ENCODE measurements at places on chromosomes 4 and X.

- H3K4me3 ChIP-seq: no peak overlapping the region
- no peaks in the 10 kb centered on the region for H3K27me3 ChIP-seq
- no peak overlapping the region for H3K27ac ChIP-seq
- no peaks in the 10 kb centered on the region for H3K4me1 ChIP-seq
- H3K36me3 ChIP-seq: no peaks in the 10 kb centered on the region
- no peak for DNase-seq
Measured at GRCh38 chr4:120622601-120623000, 299.9 kb downstream of the PRDM5 start.

GRCh38 chr4:10144479-10144878, 27.9 kb upstream of the WDR1 start:
- DNase-seq: no peak
- no peak overlapping the region for H3K4me3 ChIP-seq
- no peaks in the 10 kb centered on the region for H3K36me3 ChIP-seq
- no peaks in the 10 kb centered on the region for H3K4me1 ChIP-seq

DNA sequence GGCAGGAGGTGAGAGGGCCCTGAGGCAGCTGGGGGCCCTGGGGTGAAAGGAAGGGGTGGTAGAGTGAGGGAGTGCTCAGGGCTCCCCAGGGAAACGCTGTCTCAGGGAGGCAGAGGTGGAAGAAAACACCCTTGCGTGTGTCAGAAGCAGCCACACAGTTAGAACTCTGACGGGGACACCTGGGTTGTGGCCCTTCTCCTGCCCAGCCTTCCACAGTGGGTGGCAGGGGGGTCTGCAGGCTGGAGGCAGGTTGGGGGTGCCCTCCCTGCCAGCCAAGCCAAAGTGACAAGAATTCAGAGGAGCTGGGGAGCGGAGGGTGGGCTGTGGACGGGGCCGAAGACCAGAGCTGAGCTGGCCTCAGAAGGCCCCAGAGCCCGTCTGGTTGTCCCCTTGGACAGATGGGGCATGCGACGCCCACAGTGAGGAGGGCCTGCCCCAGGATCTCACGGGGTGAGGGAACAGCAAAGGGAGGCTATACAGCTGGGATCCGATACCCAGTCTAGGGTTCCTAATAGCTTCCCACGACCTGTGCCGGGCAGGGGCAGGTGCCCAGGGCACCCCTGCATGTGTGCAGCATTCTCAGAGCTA, 105.2 kb upstream of the ADRA2C start:
- H3K4me3 ChIP-seq: no peak overlapping the region
- no peaks in the 10 kb centered on the region for H3K4me1 ChIP-seq
- no peaks in the 10 kb centered on the region for H3K27me3 ChIP-seq
- no peak overlapping the region for H3K27ac ChIP-seq
- DNase-seq: no peak

GRCh38 chr4:15906020-15906443, 32.5 kb downstream of the FGFBP1 start:
- H3K4me1 ChIP-seq: peaks cover 9% of the 10 kb centered on the region
- H3K4me3 ChIP-seq: no peak overlapping the region
- H3K27ac ChIP-seq: peak overlapping the region; percentile 43

- peaks cover 10% of the 10 kb centered on the region for H3K4me1 ChIP-seq
- H3K27me3 ChIP-seq: no peaks in the 10 kb centered on the region
- H3K4me3 ChIP-seq: no peak overlapping the region
- DNase-seq: no peak
- no peak overlapping the region for H3K27ac ChIP-seq
- no peaks in the 10 kb centered on the region for H3K36me3 ChIP-seq
Measured at GRCh38 chr4:184644553-184645307, 4.5 kb downstream of the CASP3 start.

DNA sequence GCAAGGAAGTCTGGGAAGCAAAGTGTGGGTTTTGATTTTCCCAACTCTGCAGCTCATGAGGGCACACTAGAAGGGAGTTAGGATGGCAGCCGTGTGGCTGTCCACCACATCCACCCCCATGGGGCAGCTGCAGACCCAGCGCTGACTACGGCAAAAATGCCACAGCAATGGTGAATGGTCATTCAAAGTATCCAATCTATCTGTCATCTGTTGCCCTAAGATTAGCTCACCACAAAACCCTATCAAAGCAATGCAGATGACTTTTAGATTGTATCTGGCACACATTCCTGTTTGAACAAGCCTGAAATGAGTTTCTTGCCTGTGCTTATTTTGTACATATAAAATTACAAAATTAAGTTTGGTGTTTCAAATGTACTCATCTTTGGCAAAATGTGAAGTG, 29.7 kb upstream of the HPSE start:
- no peaks in the 10 kb centered on the region for H3K27me3 ChIP-seq
- no peak overlapping the region for H3K4me3 ChIP-seq
- H3K27ac ChIP-seq: no peak overlapping the region

DNA sequence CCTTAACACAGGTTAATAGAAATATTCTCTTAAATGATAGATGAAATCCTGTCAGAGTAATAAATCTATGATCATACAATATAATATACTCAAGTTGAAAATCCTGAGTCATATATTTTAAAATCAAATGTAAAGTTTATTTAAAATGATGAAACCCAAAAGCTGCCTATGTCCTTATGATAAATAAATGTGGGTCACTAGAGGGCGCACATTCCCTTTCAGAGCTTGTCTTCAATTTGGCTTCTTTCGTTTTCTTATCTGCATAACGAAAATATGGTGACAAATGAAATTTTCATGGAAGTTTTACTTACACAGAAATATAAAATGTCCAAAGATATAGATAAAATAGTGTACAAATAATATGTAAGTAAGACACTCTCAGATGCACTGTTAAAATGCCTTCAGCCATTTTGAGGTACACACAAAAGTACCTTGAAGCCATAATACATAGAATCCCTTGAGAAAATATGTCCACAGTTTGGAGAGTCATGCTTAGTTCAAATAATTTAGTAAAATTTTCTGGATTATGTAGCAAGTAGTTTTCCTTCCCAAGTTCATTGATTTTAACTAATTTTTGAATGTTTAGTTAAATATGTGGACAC, 680.4 kb downstream of the DMD start:
- H3K4me1 ChIP-seq: peaks cover 45% of the 10 kb centered on the region
- no peaks in the 10 kb centered on the region for H3K27me3 ChIP-seq
- H3K36me3 ChIP-seq: no peaks in the 10 kb centered on the region
- DNase-seq: no peak
- no peak overlapping the region for H3K4me3 ChIP-seq

- no peaks in the 10 kb centered on the region for H3K36me3 ChIP-seq
- H3K4me1 ChIP-seq: no peaks in the 10 kb centered on the region
- no peak overlapping the region for H3K27ac ChIP-seq
- no peak for DNase-seq
- H3K4me3 ChIP-seq: no peak overlapping the region
Measured at GRCh38 chrX:47634871-47635575, 5.3 kb upstream of the CFP start.

DNA sequence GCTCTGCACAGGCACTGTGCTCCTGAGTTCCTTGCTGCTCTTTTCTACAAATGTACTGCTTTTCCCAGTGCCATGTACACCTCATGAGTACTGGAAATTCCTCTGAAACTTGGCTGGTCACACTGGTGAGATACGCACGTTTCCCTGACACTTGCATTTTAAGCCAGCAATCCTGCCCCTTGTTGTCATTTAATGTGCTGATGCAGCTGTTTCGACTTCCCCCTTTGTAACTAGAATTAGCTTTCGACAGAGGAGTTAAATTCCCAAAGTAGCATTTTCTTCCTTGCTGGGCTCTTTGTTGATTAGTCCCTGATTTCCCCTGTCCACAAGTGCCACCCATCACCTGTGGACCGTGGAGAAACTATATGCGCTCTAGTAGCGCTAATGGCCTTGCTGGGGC, 77.5 kb downstream of the IQCM start:
- no peak overlapping the region for H3K27ac ChIP-seq
- H3K36me3 ChIP-seq: no peaks in the 10 kb centered on the region
- H3K4me1 ChIP-seq: no peaks in the 10 kb centered on the region
- DNase-seq: no peak

GRCh38 chr4:73404042-73404441, at the start of gene ALB:
ALB (plus strand) TSS chr4:73404287; CDS start chr4:73404328, 41 bp downstream.
- H3K4me3 ChIP-seq: no peak within 1 kb of the TSS
- H3K27ac ChIP-seq: no peak within 1 kb of the TSS
- H3K36me3 ChIP-seq: no peaks in the 10 kb centered on the region
- H3K4me1 ChIP-seq: no peaks in the 10 kb centered on the region

Data from Caco-2 (cell line).